ENCODE measurements at places on chromosomes 3 and 15.

DNA sequence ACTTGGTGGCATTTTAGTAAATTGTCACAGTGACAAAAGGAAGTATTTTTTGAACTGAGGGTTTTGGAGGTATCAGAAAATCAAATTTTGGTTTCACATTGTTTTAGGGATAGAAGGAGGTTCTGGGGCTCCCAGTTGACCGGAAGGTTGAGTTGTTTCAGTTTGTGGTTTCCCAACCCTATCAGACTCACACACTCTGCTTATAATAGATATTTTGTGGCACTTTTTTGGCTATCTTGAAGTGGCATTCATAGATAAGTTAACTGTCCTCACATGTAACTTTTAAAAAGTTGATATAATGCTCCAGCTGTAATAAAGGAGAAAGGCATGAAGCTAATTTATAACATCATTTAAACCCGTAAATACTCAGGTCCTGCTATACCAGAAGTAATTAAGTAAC lies 12.8 kb downstream of the ARMC8 start:
- DNase-seq = no peak

GRCh38 chr3:57646723-57647122 lies 46.2 kb downstream of the DENND6A start:
- DNase-seq = no peak

- DNase-seq = no peak
Observed at GRCh38 chr3:75768303-75769017, 16.9 kb downstream of the ZNF717 start.

- DNase-seq = no peak
Observed at GRCh38 chr3:13211605-13212210, 138.5 kb upstream of the IQSEC1 start.

DNA sequence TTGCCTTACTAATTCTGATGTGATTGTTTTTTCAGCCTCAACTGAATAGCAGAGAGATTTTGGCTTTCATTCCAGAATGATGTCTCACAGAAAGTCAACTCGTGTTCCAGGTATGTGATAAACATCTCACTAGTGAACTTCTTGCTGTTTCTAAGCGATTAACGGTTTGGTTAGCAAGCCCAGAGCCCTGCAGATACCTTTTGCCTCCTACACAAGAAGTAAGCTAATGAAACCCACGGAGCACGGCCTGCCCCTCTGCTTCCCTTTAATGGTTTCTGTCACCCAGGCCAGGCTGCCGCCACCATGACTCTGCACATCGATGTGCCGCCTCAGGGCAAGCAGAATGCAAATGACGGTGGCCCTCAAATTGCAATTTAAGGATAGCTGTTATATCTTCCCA lies 155.9 kb upstream of the ICE2 start:
- no peak for DNase-seq

DNA sequence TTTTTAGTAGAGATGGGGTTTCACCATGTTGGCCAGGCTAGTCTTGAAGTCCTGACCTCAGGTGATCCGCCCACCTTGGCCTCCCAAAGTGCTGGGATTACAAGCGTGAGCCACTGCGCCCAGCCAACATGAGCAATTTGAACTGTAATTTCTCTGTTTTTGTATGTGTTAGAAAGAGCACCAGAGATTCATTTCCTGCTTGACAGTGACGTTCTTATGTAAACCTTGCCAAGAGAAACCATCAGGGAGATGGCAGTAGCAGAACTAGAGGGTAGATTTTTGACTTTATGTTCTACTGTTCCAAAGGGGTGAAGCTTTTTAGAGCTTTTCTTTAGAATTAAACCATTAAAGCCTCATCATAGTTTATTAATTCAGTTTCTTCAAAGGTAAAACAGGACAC lies 148.1 kb upstream of the UMPS start:
- DNase-seq = no peak

- DNase-seq = no peak
Observed at GRCh38 chr3:97939401-97939800, 32.8 kb downstream of the RIOX2 start.

- DNase-seq = no peak
Observed at GRCh38 chr3:193875601-193876321, 260.2 kb upstream of the HES1 start.

- DNase-seq = peak; percentile 74
Observed at GRCh38 chr15:80991421-80991820, 1.8 kb upstream of the MESD start.

- no peak for DNase-seq
Observed at GRCh38 chr3:101512396-101512645, 691 bp downstream of the SENP7 start.

DNA sequence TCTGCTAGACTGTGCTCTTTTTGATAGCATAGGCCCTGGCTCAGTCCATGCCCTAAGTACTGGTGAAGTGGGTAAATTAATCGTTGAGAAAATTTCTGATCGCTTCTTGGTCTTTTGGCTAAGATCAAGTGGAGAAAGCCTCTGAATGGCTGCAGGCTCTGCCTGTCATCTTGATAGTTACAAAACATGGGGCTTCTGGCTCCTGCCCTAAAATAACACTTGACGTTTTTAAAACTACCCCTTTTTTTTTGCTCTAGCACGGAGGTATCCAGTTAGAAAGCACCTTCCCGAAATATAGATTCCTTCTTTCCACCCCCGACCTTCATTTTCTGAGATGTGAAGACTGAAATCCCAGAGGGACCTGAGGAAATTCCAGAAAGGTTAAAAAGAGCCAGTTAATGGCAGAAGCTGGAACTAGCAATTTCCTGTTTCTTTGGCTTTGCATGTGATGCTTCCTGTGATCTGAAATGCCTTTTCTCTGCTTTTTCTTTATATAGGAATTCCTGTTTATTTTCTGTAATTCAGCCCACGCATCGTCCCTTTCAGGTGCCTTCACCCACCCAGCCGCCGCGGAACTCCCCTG lies 799 bp upstream of the C2CD4B start:
- DNase-seq = no peak

- DNase-seq = no peak
Observed at GRCh38 chr15:36422631-36423030, 156.8 kb upstream of the CDIN1 start.

DNA sequence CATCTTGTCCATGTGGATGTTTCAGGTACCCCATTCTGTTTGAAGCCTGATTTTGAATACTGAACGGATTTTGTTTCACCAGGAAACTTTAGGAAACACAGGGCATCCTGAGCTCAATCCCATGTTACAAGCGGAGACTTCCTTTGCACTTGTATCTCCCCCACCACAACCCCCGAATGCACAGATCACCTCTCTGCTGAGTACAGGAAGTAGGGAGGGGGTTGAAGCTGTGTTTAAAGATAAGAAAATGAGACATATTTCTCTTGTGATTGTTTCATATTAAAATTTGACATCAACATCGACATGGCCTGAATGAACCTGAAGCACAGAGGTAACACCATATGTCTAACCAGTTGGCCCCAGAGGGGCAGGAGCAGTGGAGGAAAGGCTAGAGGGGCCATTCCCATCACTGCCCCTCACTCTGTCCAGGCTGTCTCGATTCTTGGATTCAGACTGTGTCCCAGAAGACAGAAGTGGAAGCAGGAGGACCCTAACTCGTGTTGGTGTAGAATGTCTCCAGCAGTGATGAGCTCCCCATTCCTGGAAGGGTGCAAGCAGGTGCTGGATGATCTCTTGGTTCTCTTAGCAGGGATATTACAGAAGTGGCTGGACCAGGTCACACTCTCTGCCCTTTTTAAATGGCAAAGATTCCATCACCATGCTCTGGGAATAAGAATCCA lies 59.6 kb upstream of the IQSEC1 start:
- DNase-seq = no peak

DNA sequence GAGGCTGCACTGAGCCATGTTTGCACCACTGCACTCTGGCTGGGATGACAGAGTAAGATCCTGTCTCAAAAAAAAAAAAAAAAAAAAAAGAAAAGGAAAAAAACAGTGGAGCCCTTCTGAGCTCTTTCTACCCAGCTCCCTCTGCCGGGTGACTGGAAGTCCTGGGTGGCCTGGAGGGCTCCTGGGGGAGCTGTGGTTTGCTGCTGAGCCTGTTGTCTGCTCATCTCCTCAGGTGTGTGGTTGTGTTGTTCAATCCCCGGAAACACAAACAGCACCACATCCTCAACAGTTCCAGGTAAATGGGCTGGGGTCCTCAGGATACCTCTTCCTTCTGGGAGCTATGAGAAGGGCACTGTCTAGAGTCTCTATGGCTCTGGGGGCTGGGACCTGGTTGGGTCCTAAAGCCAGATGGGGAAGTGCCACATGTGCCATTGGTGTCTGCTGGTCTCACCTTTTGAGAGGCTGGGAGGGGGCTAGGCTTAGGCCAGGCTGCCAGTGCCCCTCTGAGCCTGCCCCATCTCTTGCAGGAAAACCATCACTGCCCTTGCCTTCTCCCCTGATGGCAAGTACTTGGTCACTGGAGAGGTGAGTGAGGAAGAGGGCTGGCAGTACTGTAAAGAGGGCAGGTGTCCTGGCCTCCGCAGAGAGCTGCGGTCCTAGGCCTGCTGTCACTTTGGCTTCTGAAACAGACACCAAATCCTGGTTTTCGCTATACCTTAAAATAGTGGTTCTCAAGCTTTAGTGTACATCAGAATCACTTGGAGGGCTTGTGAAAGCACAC lies 17.1 kb upstream of the JMJD7 start:
- peak; percentile 7 for DNase-seq

DNA sequence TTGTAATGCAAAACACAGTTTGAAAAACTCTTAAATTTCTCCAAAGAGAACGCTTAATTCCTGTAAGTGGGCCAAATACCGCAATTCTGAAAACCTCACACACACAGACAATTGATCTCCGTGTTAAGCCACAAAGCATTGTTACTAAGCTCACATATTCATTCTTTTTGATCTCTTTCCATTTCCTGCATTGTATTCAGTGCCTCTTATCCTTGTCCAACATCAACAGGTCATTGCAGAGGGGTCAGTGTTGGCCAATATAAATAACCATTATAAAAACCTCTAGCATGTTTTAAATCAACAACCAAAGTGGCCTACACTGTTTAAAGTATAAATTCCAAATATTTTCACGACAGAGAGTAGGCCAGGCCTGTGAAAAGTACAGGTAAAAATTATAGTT lies 171.1 kb downstream of the PDZRN3 start:
- no peak for DNase-seq

- no peak for DNase-seq
Observed at GRCh38 chr15:29090617-29091466, 178.8 kb downstream of the NSMCE3 start.

DNA sequence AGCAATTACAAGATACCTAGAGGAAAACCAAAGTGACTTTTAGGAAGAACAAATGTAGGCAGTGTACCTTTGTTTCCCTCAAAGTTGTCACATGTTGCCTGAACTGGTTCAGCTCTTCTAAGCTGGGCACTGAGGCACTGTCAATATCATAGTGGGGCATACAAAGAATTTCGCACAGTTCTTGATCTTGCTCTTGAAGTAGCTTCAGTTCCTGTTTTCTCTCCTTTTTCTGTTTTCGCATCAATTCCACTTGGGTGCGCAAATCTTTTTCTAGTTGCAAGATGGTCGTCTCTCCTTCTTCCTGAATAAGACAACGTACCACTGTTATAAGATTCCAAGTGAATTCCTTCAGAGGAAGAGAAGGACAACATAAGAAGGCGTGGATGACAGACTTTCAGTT lies 12.7 kb downstream of the PRC1 start:
- no peak for DNase-seq

GRCh38 chr15:63238796-63239195 lies 38.6 kb upstream of the APH1B start:
- no peak for DNase-seq

GRCh38 chr3:192237992-192238608 lies 489.2 kb downstream of the FGF12 start:
- no peak for DNase-seq

DNA sequence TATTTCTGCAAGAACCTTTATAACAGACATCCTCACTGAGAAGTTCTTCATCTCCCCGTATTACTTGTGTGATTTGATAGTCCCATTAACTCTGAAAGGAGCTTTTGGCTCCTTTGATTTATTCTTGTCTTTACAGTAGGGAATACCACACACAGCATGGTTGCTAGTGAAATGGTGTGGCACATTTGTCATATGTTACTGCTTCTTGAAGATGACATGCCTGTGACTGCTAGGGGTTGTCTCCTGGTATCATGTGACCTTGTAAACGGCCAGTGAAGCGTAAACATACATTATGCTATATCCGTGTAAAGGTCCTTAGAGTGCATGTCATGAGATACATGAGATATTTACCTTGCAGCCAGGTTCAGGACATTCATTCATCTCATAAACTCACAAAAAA lies 197.9 kb downstream of the RYR3 start:
- peak; percentile 90 for DNase-seq

DNA sequence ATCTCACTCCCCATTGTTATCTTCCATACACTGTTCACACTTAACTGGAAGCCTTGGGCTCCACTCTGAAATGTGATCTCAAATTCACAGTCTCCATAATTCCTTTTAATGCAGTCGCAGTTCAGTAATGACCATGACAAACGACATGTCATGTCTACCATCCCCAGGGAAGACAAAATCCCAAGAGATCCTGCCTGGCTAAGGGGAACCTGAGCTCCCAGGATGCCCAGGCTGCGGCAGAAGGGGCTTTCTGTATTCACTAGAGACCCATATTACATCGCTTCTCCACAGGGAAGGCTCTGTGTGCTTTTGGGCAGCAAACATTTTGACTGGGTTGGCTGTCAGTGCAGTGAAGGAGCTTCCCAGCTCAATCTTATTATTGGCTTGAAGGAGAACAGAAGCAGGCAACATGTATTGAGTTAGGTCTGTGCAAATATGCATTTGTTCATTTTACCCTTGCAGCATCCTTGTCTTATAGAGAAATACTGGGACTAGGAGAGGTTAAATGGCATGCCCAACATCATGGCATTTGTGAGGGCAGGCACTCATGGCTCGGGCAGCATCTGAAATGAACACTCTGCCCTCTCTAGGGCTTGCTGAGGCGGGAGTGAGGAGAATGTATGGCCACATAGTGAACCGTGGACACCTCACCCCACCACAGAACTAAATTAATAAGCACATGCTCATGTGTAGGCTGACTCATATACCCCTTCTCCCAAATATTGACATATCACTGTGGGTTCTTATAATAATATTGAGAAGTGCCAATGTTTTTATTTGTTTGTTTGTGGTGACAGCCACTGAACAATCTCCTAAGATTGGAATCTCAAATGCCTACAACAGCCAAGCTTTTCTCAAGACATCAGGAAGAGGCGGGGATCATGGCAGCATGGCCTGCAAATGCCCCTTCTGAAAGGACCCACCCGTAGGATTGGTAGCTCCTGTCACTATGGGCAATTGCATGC lies 141.6 kb upstream of the FOXB1 start:
- no peak for DNase-seq

DNA sequence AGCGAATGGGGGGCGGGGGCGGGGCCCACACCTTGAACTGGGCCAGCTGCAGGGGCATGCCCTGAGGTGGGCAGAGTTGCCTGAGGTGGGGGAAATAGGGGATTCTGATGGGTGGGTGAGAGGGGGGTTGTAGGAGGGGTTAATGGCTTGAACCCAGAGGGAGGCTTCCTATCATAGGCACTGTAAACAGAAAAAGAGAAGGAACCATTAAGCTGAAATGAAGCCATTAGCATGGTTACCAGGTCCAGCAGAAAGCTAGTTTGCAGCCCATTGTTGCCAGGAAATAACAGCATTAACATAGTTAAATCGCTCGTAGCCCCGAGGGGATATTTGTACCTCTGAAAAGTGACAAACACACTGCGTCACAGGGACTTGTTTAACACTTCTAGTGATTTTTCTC lies 29.0 kb downstream of the ETV5 start:
- no peak for DNase-seq
